ENCODE measurements at places on chromosomes 2 and 18.

GRCh38 chr2:61857224-61857623 lies 3.4 kb upstream of the FAM161A start:
- DNase-seq = no peak

- DNase-seq = no peak
Measured at GRCh38 chr2:187594801-187595200, 40.6 kb upstream of the TFPI start.

GRCh38 chr2:218877891-218878290 lies 2.8 kb upstream of the WNT10A start:
- no peak for DNase-seq

- DNase-seq = no peak
Measured at GRCh38 chr2:219406861-219407230, 11.3 kb upstream of the DES start.

DNA sequence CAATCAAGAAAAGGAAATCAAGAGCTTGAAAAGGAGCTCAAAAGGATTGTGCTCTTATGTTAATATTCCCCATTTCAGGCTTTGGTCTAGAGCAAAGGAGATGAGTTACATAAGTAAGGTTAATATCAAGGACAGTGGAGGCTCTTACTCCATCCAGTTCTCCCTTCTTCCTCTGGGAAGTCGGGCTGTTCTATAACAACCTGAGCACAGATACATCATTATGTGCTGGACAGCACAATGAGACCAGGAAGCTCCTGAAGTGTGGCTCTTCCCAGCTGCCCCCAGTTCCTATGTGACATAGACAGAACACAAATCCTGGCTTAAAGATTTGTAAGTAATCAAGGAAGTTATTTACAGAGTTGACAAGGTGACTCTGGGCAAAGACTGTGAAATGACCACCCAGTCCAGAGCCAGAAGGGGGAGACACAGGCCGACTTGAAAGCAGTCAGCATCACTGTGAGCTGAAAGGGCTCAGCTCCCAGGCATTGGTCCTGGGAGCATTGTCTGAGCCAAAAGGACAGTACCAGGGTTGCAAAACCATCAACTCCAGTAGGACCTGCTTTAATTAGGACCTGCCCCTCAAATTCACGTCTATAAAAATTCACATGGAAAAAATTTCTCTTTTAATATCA lies 917.6 kb upstream of the ACVR2A start:
- peak; percentile 17 for DNase-seq

GRCh38 chr18:12366784-12367183 lies 10.2 kb downstream of the AFG3L2 start:
- DNase-seq = no peak

DNA sequence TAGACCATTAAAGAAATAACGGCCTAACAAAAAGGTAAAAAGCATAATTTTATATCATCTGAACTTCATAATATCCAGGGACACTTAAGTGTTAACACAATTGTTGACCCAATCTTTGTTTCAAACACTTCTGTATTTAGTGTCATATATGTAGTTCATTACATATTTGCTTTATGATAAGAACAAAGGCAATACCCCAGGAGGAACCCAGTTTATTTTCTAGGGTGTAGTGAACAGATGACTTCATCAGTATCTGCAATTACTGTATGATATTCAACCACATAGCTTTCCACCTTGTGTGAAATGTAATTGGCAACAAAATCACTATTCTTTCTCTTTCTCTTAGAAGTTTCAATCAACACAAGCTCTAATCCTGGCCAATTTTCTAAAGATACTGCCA lies 177.8 kb downstream of the SLC39A10 start:
- DNase-seq = no peak

- DNase-seq = no peak
Measured at GRCh38 chr2:160694631-160695030, 201.0 kb upstream of the RBMS1 start.

DNA sequence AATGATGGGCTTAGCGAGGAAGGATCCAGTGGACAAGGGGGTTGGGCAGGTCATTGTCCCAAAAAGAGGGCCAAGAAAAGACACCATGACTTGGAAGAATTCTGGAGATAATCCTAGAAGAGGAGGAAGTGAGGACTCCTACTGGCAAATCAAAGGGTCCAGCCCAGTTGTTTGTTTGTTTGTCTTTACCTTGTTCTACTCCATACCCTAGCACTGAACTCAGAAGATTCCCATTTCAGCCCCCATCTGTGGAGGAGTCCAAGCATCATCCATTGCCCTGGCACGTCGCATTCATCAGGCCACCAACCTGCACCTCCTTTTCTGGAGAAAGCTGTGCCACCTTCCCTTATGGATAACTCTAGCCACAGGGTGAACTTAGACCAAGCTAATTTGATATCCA lies 326.2 kb downstream of the EN1 start:
- no peak for DNase-seq

All from C1 segment of cervical spinal cord (tissue), 14 donors.